Natural killer cell treated with Interleukin-12 subunit alpha and Interleukin-12 subunit beta and Interleukin-15 and Interleukin-18, amount 100 ng/mL, for 72 hours (primary cell): ENCODE measurements at places on chromosomes 2 and 18.
A peak's percentile ranks its signal among the peaks of the same experiment; 100 is the strongest.

DNA sequence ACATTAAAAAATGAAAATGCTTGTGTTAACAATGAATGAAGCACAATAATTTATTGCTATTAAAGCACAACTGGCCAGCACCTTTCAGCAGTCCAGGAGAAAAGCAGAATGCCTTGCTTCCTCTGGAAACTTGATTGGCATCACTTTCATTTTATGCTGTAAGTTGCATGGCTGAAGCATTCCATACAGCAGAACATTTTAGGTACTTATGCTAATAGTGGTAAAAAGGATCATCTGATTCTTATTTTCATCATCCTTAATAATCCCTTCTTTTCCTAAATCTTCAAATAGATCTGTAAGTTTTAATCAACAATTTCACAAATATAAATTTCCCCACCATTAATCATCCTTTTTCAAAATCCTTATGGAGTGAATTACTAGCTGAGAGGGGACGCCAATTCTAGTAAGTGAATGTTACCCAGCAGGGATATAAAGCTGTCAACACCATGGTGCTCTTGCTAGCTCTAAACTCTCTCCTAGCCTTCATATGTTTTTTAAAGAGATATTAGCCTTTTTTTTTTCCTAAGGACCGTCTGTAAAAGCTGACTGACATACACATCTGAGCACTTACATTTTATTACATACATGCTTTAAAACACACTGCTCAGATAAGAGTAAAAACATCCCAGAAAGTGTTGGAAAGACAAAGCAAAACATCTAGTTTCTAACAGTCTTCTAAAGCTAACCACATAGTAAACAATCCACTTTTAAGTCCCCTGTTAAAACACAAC, 5.3 kb downstream of the SATB2 start:
- DNase-seq: no peak

- DNase-seq: no peak
Observed at GRCh38 chr2:70191244-70191735, 471 bp upstream of the C2orf42 start.

DNA sequence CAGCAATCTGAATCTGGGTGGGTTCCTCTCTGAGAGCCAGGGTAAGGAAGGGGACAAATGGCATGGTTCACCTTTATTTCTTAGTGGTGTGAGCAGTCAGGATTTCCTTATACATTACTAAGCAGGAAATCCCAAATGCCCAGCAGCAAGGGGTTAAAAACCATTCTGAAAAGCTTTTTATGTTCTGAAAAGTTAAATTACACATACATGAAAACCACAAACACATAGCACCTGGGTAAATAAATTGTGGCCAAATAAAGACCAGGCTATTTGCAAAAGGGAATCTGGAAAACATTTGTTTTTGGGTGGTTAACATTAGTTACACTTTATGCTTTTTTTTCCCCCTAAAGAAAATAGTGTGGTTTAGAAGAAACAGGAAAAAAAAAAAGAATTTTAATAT, 156.1 kb downstream of the AGPS start:
- DNase-seq: no peak

DNA sequence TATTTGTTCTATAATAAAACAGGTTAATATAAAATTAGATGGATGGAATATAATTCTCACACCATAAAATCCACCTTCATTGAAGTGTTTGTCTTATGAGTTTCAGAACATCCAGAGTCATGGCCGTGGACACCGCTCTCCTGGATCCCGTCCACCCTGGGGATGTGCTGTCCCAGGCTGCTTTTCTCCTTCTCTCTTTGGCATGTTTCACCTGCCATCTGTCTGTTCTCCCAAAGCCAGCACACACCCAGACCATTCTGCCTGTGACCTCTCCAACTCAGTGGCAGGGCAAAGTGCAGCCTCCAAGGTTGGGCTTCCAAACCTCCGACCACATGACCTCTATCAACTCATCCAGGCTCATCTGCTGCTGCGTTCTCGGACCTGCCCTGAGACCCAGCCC, 104.7 kb downstream of the MYT1L start:
- DNase-seq: no peak

GRCh38 chr2:181367906-181368435, 89.2 kb upstream of the ITGA4 start:
- no peak for DNase-seq

DNA sequence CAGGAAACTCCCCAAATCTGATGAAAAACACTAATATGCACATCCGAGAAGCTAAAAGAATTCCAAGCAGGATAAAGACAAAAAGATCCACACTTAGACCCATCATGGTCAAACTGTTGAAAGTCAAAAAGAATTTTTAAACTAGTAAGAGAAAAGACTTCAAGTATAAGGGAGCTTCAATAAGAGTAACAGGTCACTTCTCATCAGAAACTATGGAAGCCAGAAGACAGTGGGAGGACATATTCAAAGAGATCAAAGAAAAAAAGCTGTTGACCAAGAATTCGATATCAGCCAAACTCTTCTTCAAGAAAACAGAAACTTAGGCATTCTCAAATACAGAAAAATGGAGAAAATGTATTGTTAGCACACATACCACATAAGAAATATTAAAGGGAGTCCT, 50.4 kb downstream of the ZC3H8 start:
- DNase-seq: no peak

GRCh38 chr2:7994397-7994951, 687.4 kb upstream of the ID2 start:
- DNase-seq: no peak

DNA sequence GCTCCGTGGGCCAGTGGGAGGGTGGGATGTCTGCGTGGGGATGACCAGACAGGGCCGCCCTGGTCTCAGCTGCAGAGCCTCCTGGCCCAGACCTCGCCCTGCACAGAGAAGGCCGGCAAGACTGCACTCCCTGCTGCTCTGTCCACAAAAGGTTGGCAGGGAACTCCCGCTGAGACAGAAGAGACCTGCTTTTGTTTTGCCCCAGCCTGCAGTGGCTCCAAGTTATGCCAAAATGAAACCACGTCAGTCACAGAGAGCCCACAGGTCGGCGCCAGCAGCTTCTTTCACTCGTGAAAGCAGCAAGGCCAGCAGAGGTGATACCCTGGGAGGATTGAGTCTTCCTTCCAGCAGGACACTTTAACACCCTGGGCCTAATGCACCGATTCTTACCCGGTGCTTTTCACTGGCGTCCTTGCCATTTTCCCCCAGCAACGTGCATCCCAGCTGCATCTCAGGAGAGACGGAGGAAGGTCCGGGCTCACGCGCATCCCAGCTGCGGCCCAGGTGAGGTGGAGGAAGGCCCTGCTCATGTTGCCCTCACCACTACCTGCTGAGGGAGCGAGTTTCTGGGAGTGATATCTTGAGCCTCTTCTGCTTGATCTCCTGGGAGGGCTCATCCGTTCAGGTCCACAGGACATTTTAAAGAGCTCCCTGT, 22.1 kb upstream of the CTDP1 start:
- no peak for DNase-seq

- no peak for DNase-seq
Observed at GRCh38 chr2:217065695-217066405, 206.0 kb upstream of the TNP1 start.

GRCh38 chr2:216720722-216721121, 25.4 kb upstream of the IGFBP5 start:
- DNase-seq: no peak

GRCh38 chr2:64479259-64480117, 25.5 kb downstream of the LGALSL start:
- no peak for DNase-seq

GRCh38 chr2:15943378-15944280, 3.3 kb downstream of the MYCN start:
- DNase-seq: no peak

DNA sequence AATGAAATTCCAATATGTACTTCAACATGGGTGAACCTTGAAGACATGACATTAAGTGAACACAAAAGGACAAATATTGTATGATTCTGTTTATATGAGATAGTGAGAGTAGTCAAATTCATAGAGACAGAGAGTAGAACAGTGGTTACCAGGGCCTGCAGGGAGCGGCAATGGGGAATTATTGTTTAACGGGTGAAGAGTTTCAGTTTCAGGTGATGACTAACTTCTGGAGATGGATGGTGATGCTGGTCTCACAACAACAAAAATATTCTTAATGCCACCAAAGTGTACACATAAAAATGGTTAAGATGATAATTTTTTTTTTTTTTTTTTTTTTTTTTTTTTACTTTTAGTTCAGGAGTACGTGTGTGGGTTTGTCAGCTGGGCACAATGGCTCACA, 109.4 kb upstream of the TMEM200C start:
- no peak for DNase-seq

GRCh38 chr18:77263466-77263763, 13.8 kb downstream of the GALR1 start:
- DNase-seq: no peak

DNA sequence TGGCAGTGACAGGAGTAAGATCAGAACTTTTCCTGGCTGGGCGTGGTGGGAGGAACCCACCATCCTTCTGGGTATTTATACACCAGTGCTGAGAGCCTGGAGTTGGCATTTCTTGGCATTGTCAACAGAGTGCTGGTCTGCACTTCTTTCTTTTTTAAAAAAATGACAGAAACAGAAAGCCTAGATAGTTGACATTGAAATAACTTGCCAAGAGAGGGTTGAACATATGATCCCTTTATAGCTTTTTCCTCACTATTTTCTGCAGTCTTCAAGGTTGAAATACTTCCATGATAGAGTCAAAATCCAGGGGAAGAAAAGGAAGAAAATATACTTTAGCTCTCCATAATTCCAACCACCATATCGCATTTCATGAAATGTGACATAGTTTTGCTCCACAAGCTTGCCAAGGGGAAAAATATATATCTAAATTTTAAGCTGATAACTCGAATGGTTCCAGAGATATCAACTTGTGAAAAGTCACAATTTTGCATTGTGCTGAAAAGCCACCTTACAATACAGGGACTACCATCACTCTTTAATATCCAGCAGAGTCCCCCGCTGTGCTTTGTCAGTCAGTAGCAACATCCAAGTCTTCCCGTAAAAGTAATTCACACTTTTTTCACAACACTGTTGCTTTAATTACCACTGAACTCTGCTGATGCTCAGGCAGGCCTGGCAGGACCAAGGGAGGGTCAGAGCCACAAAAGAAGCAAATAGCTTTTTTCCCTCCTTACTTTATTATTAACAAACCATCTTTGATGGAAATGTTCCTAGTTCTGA, 764.9 kb upstream of the FANCL start:
- no peak for DNase-seq

DNA sequence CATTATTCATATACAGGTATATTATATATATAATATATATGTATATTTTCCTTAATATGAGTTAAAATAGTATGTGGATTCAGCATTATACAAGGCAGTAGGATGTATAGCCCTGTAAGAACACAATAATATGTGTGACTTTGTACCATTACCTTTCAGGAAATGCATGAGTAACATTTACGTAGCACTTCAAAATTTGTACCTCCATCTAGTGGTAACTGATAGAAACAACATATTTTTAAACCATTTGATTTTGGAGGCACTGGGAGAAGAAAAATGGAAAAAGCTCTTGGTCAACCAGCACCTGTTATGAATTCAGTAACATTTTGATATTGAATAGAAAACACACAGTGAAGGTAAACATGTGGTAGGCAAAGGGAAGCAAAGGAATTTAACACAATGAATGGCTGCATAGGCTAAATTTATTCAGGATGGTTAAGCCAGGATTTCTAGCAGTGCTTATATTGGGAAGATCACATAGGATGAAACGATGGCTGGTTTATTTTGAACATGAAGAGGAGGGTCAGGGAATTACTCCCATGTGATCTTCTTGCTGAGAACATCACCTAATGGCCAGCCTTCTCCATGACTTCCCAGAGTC, 565.5 kb downstream of the CCDC85A start:
- no peak for DNase-seq

DNA sequence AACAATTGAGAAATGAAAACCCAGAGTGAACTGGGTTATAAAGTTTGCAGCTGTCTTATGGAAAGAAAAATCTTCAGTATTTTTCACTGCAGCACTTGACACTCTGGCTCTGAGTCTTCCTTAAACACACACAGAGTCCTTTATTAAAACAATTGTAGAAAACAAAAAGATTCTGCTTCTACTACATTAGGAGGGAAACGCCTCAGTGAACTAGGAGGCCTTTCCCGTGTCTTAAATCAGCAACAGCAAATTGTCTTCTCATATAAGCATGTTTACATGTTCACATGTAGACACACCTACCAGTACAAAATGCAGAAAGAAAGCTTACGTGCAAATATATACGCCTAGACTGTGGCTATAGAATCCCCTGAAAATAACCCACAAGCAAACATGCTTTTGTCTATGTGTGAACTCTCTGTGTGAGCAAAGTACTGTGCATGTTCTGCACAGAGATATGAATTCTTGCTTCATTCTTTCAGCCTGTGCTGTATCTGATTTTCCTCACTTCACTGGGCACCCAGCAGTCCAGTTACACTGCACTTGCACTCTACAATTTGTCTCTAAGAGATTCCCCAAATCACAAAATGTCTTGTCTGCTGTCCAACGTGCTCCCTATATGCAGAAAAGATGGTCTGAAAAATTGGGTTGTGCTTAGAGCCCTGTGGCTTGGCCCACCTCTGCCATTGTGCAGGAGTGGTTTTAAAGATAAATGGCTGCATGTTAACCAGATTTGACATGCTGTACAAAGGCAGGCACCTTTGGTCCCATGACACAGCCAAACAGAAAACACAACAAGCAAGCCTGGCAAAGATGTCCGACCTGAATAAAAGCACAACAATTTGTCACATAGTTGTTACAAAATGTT, 24.5 kb downstream of the ZEB2 start:
- DNase-seq: no peak

DNA sequence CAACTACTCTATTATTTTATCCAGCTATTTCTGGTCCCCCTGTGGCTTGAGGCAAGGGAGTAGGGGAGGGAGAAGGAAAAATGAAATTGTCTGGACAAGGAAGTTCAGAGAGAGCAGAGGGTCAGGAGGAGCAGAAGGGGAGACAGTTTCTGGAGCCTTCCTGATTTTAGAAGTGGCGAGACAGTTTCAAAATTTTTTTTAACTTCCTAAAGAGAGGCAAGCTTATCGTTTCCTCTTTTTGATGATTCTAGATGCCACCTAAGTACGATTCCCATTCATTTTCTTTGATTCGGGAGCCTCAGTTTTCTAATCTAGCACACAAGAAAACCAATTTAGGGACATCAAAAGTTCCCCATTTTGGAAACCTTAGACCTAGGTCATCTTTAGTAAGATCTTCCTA, 96.9 kb upstream of the B3GNT2 start:
- no peak for DNase-seq

DNA sequence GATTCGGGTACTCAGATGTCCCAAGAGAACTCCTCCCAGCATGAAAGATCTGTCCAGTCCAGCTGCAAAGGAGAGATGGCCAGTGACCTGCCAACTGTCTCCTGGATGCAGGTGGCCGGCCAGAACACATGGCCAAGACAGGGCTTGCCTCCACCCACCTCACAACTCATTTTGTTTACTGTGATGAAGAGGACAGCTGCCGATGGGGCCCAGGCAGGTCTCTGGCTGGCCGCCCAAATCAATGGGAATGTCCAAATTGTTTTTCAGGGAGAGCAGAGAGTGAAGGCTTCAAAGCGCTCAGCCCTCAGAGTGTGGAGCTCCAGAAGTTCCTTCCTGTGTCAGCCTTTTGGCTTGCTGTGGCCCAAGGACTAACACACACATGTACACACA, 41.9 kb downstream of the FOSL2 start:
- peak; percentile 32 for DNase-seq
